ENCODE measurements at places on chromosomes 3 and 15.

DNA sequence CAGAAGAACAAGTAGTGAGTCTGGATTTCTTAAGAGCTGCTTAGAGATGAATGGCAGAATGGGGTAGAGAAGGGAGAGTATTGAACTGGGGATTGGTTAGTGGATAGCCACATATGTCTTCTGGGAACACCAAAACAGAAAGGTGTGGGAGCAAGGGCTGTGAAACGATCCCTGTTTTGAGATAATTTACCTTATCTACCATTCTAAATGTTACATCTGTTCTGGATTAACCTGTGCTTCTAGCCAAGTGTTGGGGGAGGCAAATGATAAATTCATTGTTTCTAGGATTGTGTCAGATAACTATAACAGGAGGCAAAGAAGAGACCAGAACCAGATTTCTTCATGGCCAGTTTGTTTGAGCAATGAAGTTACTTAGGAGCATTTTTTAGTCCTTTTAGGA lies 8.4 kb downstream of the NR1D2 start:
- no peak for DNase-seq

GRCh38 chr3:16124636-16125035 lies 49.8 kb upstream of the GALNT15 start:
- no peak for DNase-seq

- no peak for DNase-seq
Observed at GRCh38 chr15:23532024-23532423, 33.5 kb upstream of the MKRN3 start.

DNA sequence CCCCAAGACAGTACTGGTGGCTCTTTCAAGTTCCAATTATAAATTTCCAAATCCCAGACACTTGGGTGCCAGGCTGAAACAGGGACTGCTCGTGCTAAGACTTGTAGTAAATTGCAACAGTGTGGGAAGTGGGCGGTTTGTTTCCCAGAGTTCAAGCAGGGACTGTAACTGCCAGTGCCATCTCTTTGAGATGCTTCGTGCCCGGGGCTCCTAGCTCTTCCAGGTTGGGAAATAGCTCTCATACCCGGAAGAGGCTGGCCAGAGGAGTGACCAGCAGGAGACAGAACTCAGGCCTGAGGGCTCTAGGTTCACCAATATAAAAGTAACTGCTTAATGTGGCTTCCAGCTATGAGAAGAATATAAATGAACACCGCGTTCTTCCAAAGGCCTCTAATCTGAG lies 54.0 kb upstream of the NEO1 start:
- no peak for DNase-seq

DNA sequence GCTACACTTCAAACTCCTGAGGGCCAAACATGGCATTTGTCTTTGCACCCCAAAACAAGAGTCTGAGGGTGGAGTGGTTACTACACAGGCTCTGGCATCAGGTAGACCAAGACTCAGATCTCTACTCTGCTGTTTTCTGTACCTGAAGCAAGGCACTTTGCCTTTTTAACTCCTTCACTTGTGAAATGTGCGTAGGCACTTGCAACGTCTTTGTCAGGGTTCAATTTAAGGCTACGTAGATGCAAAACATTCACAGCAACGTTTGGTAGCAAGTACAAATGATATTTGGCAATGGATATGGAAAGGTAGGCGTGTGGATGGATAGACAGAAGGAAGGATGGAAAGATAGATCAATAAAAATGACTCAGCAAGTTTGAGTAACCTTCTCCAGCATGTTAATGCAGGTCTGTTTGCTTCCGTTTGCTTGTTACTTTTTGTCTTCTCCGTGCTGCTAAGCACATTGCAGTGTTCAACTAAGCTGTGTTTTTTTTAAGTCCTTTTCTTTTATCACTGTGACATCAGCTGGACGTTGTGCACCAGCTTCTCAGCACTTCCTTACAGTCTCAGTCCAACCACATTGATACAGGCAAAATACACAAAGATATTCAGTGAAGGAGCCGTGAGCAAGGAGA lies 100.7 kb downstream of the LRTM1 start:
- DNase-seq, result no peak

DNA sequence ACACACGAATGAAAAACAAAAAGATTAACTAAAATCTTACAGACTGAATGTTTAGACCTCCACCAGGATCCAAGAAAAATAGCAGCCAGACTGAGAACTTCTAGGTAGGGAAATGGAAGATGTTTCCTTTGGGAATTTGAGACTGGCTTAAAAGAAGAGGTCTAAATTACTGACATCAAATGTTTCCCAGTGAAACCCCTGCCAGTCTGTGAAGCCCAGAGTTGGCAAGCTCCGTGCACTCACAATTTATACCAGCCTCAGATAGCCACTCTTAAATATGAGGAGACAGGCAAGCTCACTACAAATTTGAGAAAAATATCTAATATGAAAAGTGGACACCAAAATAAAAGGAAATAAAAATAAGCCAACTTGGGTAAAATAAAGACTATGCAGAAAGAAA lies 700.5 kb upstream of the ZNF385D start:
- no peak for DNase-seq

DNA sequence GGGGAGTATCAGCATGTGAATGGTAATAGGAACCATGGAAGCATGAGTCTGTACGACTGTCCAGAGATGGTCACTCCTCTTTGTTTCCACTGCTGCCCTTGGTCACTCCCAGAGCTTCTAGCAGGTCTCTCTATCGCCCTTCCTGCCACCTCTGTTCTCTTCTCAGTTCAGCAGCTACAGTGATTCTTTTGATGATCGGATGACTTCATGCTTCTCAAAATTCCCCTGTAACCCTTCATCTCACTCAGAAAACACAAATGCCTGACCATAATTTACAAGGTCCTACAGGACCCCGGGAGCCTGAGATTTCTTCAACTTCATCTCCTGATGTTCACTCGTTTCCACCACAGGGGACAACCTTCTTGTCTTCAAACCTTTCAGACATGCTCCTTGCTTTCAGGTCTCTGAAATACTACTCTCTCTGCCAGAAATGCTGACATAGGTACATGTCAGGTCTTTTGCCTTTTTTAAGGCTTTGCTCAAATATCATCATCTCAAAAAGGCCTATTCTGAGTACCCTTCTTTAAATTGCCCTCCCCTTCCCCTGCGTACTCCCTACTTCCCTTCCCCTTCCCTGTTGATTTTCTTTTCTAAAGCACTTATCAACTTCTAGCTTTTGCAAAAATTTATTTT lies 42.1 kb upstream of the BHLHE40 start:
- DNase-seq, result no peak

- no peak for DNase-seq
Observed at GRCh38 chr3:172357850-172358754, 90.2 kb downstream of the GHSR start.

GRCh38 chr15:81002331-81003096 lies 1.8 kb downstream of the TLNRD1 start:
- DNase-seq, result no peak

GRCh38 chr3:38479431-38480092 lies 16.6 kb upstream of the EXOG start:
- no peak for DNase-seq

- DNase-seq, result no peak
Observed at GRCh38 chr3:195757438-195757770, 36.6 kb downstream of the MUC20 start.

DNA sequence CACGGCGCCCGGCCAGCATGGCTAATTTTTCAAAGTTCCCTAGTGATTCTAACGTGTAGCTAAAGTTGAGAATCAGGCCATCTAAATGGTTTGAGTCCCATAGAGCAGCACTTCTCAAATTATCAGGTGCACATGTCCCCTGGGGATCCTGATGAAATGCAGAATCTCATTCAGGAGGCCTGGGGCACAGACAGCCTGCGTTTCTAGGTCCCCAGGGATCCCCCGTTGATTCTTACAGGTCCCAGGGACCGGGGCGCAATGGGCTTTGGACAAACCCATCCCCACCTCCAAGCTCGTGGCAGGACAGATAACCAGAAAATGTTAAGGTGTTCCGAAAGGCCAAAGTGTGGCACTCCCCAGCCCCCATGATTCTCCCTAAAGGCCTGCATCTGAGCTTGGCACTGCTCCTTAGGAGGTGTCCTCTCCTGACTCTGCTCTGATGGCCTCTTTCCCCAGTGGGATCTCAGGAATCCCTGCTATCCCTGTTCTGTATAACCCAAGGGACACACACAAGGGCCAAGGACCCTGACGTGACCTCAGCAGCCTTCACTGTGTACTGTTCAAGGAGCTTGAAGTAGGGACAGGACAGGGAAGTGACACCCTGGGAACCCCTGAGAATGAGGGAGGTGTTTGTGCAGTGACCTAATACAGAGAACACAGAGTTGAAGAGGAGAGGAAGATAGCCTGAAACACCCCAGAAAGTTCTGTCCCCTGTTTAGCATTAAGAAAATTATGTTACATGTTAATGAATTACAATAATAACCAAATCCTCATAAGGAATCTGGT lies 8.0 kb downstream of the LRRK1 start:
- no peak for DNase-seq

- DNase-seq, result no peak
Observed at GRCh38 chr15:23646165-23647000, 1.3 kb downstream of the MAGEL2 start.

- DNase-seq, result no peak
Observed at GRCh38 chr15:56341201-56341600, 24.0 kb upstream of the TEX9 start.

DNA sequence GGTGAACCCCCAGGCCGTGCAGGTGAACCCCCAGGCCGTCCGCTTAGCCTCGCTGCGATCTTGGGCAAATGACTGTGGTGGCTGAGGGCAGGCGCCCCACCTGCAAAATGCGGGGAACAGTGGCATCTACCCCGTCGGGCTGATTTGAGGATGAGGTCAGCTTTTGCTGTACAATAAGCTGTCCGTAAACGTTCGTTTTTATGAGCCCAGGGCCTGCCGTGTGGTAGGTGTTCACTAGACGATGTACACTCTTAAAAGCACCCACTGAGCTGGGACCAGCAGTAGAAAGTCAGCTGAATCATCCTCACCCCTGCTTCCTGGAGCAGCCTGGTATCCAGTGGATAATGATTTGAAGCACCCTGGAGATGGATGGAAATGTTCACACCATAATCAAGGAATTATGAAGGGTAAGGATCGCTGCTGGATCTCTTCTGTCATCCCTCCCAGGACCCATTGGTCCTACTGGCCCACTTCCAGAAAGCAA lies 943 bp upstream of the PCSK6 start:
- DNase-seq, result no peak

GRCh38 chr3:174640932-174641331 lies 218.2 kb upstream of the NAALADL2 start:
- DNase-seq, result no peak

DNA sequence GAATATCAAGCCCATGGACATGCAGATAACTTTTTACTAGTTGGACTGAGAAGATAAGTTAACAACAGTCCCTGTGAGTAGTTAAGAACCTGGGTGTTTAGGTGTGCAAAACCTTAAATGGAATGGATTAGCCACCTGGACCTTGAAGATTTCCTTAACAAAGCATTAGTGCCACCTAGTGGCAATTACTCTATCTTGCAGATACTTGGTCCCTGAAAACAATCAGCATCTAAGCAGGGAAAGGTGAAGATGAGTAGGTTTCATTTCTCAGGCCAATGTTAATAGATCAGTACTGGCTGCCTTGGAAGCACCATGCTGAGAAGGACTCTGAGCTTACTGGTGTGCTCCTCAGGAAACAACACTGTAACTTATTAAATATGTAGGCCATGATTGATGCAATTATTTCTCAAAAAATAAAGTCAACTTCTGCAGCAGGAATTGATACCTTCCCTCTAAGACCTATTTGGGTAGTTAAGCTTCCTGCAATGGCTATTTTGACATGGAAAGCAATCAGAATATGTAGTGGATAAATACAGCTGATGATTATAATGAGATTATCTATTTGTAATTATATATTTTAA lies 329.4 kb downstream of the TBC1D5 start:
- no peak for DNase-seq

DNA sequence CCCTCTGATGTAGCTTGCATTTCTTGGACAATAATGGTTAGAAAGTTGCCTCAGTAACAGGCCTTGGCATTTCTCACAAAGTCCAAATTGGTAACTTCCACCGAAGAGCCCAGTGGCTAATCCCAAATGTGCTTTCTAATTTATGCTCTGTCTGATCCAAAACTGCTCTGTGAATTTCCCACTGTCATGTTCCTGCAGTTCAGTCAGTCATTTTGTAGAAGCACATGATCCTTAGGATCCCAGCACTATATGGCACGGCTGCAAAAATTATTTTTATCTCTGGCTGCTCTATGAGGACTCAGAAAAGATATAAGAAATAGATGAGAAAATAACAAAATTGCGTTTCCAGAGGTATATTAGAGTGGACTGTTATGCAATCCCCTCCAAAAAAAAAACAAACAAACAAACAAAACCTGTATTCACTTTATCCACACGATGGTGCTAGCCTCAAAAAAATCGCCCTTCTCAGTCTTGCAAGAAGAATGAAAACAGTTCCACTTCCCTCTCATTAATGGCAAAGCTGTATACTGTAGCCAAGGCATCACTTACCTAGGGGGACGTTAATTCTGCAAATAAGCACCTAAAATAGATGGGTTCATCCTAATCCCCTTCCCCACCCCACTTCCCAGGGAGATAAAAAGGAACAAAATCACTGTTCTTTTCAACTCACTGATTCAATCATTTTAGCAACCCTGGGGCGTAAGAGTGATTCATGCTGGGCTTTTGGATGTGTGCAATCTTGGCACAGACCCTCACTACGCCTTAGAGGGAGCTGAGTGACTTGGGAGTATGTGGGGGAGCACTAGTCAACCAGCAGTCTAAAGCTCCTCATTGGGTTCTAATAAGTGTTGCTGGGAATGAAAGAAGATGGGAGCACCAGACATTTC lies 61.3 kb downstream of the TMCO5A start:
- DNase-seq, result no peak

- DNase-seq, result no peak
Observed at GRCh38 chr3:171741377-171741776, 68.9 kb downstream of the PLD1 start.

DNA sequence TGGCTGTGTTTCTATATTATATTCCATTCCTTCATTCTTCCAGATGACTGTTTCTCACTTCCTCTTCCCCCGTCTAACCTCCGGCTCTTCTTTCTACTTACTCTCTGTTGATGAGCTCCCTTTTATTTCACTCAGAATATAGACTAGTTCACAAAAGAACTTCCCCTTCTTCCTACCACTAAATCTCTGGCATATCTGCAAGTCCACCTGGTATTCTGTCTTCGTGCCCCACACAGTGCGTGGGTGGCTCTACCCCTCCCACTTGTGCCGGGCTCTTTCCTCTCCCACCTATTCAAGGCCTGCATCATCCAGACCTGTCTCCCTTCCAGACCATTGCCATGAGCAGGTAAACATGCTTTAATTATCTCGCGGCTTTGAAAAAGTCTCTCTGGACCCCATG lies 73.0 kb downstream of the SCN10A start:
- DNase-seq, result no peak

GRCh38 chr3:51358981-51359380 lies 26.1 kb upstream of the MANF start:
- DNase-seq, result no peak

Data from T-helper 17 cell (primary cell).